ENCODE measurements at places on chromosomes 16 and 17.

DNA sequence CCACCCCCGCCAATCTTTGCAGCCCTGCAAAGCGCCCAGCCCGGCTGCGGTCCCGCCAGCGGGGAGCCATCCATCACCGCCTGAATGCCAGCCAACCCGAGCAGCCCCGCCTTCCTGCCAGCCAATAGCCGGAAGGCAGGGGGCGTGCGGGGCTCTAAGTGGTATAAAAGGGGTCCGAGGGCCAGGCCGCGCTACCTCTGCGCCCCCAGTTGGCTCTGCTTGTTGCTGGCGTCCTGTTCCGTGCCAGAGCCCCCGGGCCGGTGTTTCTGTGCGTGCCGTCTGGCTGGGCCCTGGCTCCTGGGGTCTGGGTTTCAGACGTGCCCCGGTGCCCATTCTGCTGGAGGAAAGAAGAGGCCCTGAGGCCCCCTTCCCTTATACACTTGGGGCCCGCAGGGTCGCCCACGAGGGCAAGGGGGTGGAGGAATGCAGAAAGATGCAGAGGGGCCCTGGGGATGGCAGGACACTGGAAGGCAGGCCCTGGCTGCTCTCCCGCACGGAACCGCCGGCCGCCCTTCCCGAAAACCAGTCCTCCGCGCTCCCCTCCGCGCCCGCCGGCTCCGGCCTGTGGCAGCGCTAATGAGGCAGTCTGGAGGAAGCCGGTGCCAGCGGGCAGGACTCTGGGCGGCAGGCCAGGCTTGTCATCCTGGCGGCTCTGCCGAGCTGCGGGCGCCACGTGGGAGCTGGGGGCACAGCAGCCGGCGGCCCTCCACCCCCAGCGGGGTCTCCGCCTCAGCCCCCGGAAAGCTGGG lies 14.0 kb downstream of the COPZ2 start:
- DNase-seq, result peak; percentile 82

DNA sequence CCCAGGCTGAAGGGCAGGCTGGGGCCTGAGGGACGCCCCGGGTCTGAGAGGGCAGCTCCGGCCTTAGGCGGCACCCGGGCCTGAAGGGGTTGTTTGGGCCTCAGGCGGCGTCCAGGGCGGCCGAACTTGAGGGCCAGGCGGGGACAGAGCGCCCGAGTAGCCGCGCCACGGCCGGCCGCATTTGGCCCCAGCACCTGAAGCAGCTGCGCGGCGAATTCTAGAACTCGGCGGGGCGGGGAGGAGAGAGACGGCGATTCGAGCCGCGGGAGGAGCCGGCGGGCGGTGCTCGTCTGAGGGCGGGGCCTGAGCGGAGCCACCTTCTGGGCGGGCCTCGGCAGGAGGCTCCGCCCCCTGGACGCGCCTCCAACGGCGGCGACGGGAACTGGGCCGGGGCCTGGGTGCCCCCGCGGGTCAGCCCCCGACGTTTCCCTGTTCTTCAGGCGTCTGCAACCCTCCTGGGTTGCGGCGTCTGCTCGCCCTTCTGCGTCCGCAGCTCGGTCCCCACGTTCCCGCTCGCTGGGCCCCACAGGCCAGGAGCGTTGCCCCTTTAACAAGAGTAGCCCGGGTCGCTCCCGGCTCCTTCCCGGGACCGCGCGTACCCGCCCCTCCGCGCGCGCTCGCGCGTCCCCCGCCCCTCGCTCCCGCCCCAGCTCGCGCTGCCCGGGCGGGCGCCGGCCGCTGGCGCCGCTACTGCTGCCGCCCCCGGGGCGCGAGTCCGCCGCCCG lies at the start of the genes INCA1 and KIF1C:
Gene INCA1 (minus strand): TSS at position 221 of the 725 bp plus-strand sequence. CDS start 3,085 bp downstream, outside the sequence.
Gene KIF1C (plus strand): TSS at position 649 of the 725 bp plus-strand sequence. CDS start 2,297 bp downstream, outside the sequence.
- peak; percentile 88 for DNase-seq

DNA sequence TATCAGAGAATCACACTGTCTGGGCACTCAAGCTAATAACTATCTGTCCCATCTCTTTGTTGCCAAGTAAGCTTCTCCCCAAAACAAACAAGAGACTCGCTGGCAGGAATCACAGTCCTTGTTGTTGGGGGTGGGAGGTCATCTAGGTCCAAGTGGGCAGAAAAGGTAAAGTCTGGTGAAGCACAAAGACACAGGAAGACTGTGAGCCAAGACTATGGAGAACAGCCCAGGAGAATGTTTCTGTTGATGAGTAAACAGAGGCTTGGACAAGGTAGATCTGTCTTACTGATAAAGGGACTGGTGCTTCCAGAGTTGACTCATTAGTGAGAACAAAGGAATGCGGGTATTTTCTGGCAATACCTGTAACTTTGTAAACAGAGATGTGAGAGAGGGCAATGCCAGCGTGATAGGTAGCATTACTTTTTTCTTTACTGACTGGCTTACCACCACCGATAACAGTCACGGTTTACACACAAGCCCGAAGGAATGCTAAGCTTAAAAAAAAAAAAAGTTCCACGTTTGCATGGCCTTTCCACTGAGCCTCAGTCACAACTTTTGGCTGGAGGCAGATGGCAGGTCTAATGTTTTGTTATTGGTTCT lies 11.5 kb upstream of the MMD start:
- no peak for DNase-seq

DNA sequence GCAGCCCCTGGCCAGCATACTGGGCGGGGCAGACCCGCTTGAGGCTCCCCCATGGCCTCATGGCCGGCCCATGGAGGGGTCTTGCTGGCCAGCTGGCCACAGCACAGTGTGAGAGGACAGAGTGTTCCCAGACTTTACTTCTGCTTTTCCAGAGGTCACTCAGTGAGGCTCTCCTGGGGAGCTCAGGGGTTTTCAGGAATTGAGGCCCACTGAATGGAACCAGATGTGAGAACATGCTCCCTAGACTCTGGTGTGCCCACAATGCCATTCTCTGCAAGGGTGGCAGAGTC lies 21.2 kb downstream of the ATP6V0D1 start:
- DNase-seq, result no peak

GRCh38 chr16:88905563-88905962 lies 39.1 kb upstream of the PABPN1L start:
- no peak for DNase-seq

- no peak for DNase-seq
Measured at GRCh38 chr17:80856863-80857755, 134.5 kb upstream of the CHMP6 start.

GRCh38 chr16:2231016-2231931 lies 5.0 kb upstream of the DNASE1L2 start:
- no peak for DNase-seq

DNA sequence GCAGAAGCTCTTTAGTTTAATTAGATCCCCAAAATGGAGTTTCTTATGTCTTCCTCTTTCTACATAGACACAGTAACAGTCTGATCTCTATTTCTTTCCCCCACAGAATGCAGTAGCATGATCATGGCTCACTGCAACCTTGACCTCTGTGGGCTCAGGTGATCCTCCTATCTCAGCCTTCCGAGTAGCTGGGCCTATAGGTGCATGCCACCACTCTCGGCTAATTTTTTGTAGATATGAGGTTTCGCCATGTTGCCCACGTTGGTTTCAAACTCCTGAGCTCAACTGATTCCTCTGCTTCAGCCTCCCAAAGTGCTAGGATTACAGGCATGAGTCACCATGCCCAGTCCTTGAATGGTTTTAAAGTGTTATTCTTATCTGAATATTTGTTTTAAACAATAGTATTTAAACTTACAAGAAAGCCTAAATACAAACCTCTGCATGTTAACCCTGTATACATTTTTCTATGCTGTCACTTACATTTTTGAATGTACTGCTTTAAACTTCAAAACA lies 120.6 kb downstream of the GOSR1 start:
- no peak for DNase-seq

- DNase-seq, result no peak
Measured at GRCh38 chr17:32590974-32591373, 104.2 kb downstream of the CDK5R1 start.
